ENCODE measurements at places on chromosomes 12 and 14.

GRCh38 chr12:11667171-11667570 lies 17.7 kb downstream of the ETV6 start:
- no peak for DNase-seq

- DNase-seq = no peak
Measured at GRCh38 chr12:2654741-2655140, 140.0 kb upstream of the FKBP4 start.

- peak; percentile 44 for DNase-seq
Measured at GRCh38 chr14:55430024-55430690, 10.3 kb downstream of the TBPL2 start.

DNA sequence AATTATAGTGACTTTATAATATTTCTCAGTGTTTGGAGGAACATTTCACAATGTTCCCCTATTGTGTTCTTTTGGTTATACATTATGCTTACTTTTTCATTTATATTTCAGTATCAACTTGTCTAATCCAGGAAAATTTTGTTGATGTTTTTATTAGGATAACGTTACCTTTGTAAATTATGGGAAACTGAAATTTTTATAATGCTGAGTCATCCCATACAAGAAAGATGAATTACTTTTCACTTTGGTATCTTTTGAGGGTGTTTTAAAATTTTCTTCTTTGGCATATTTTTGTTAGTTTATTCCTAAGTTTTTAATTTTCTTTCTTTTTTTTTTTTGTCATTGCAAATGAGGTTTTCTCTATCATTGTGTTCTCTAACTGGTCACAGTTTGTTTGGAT lies 542.7 kb downstream of the SLC16A7 start:
- no peak for DNase-seq

DNA sequence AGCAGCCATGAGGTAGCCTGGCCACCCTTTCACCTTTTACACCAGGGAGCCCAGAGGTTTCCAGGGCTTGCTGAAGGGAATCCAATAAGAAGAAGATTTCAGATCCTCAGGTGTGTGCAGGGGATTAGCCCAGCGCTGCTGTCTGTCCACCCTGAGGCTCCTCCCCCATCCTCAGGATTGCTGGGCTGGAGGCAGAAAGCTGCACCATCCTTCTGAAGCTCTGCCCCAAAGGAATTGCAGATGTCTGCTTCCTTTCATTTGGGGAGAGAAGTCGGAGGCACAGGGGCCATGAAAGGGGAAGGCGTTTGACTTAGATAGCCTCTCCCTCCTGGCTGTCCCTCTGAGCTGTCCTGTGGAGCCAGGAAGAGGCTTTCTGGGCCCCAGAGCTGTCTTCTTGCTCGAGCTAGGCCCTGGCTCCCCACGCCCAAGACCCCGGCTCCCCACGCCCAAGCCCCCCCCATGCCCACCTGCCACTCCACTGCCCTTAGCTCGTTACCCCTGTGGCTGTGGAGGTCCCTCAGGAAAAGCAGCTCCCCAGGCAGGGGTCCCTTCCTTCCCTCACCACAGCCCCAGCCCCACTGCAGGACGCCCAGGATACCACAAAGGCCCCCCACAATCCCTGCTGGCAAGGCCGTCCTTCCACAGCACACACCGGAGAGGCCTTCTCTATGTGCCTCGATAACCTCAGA lies 359.0 kb downstream of the CACNA1C start:
- DNase-seq = no peak

- no peak for DNase-seq
Measured at GRCh38 chr14:65252482-65253255, 150.4 kb upstream of the MAX start.

- no peak for DNase-seq
Measured at GRCh38 chr14:68079941-68080697, 260.5 kb downstream of the RAD51B start.

GRCh38 chr14:70045844-70046535 lies 142.8 kb downstream of the SLC8A3 start:
- no peak for DNase-seq

DNA sequence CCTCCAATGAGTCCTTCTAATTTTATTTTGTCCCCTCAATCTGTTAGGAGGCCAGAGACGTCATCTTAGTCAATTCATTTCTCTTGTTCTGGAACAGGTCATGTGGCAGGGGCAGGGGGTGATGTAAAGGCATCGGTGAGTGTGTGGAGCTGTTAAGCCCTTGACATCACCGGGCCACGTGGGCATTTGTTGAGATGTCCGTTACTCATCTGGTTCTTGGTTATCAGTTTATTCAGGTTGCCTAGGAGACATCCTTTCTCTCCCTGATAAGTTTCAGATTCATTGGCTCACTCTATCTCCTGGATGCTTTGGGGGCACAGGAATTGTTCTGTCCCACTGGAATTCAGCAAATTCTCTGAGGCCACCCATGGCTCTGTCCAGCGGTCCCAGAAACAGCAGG lies 33.6 kb upstream of the SEL1L start:
- DNase-seq = no peak

DNA sequence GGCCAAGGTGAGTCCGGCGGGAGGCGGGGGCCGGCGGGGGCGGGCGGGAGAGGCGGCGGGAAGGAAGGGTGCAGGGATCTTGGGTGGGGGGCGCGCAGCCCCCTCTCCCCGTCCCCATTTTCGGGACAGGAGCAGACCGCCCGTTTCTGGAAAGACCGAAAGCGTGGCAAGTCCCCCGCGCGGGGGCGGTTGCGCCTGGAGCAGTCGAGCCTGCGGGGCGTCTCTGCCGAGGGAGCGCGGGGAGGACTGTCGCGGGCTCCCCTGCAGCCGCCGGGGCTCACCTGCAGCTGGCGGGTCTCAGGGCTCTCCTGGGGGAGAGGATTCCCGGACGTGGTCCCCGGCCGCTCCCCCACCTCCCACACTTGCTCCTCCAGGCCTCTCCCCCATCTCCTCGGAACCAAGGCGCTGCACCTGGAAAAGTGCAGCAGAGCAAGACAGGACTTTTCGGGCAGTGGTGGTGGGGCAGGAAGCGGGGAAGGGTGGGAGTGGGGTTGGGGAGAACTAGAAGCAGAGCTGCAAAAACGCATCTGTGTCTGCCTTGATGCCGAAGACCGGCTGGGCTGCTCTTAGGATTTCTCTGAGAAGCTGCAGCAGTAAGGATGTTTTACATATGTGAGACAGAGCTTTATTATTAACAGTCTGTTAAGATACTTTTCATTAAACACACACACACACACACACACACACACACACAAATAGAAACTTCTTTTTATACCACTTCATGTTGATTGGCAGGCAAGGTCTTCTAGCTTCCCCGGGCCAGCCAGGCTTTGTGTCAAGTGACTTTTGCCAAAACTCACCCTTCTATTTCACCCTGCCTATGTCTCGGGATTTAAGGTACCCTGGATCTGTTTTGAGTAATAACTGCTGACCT lies 677 bp downstream of the C12orf75 start:
- DNase-seq = no peak

DNA sequence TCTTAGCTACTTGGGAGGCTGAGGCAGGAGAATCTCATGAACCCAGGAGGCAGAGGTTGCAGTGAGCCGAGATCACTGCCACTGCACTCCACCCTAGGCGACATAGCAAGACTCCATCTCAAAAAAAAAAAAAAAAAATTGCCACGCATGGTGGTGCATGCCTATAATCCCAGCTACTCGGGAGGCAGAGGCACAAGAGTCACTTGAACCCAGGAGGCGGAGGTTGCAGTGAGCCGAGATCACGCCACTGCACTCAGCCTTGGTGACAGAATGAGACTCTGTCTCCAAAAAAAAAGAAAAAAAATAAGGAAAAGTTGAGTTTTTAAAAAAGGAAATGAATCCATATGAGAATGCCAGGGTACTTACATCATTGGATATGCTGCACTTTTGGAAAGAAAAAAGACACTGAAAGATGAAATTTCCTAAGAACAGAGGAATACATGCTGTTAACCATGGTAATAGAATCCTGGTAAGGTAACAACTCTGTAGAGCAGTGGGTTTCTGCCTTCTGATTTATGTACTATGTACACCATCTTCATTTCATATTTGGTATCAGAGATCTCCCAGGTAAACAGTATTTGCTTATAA lies 222.7 kb downstream of the ERC1 start:
- DNase-seq = no peak

DNA sequence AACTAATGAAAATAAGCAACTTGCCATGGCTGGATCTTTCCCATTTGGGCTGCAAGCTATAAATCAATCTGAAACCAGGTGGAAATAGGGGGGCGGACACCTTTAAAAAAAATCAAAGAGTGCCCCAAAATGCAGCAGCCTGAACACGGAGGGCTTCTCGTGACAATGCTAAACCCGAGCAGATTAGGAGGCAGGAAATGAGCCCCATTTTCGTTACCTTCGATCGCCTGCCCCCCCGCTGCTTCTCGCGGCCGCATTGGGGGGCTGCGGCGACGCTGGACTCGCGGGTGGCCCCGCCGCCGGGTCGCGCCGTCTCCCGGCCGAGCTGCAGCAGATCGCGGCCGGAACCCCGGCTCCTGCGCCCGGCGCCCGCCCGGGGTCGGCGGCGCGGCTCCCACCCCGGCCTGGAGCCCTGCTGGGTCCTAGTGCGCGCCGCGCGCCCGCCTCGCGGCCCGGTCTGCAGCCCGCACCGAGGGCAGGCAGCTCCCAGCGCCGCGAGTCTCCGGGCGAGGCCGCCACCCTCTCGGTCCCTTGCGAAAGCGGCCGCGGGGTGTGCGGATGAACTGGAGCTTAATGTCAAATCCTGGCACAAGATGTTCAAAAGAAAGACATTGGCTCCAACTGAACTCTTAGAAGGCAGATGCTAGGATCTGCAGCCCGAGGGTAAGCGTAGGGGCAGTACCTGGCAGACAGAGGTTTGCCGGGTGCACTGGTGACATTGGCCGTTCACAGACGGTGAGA lies 201.9 kb upstream of the FOXN3 start:
- no peak for DNase-seq

GRCh38 chr12:50584135-50584534 lies 79.3 kb downstream of the DIP2B start:
- no peak for DNase-seq

GRCh38 chr12:40515041-40515816 lies 177.0 kb upstream of the CNTN1 start:
- no peak for DNase-seq

DNA sequence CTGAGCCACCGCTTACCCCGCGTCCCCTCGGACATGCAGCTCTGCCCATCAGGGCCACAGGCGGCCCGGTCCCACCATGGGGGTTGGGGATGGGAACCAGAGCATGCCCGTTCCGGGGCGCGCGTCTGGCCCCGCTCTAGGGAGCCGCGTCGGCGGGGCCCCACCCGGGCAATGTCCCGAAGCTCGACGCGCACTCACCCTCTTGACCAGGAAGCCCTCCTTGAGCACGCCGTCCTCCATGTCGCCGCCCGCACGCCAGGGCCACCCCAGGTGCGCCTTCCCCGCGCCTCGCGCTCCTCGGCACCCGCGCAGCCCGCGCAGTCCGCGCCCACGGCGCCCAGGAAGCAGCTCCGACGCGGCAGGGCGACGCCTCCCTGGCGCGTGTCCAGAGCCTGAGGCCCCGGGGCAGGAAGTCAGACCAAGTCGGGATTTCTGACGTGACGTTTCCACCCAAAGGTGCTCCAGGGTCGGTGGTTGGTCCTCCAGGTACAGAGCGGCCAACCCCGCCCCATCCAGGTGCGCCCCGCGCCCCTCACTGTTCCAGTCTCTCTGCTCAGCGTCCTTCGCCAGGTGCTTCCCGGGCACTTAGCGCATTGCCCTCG lies at the start of gene PLEK2:
Gene PLEK2 (minus strand): TSS at position 346 of the 602 bp plus-strand sequence. CDS start 106 bp downstream, at position 240.
- DNase-seq = no peak

- no peak for DNase-seq
Measured at GRCh38 chr12:113525066-113525465, 53.4 kb upstream of the LHX5 start.

Data from skeletal muscle cell (primary cell).